ENCODE measurements at places on chromosomes 11 and 22. TPM values are rescaled to one million over a fixed set of nuclear protein-coding genes. Genes with fewer than 3 reads are reported as not detected.

- DNase-seq, result no peak
Measured at GRCh38 chr11:79487412-79487811, 46.6 kb upstream of the TENM4 start.

Gene HTR3B
- not detected for total RNA-seq

- no peak for DNase-seq
Measured at GRCh38 chr11:103842191-103842590, 194.2 kb upstream of the DDI1 start.

DNA sequence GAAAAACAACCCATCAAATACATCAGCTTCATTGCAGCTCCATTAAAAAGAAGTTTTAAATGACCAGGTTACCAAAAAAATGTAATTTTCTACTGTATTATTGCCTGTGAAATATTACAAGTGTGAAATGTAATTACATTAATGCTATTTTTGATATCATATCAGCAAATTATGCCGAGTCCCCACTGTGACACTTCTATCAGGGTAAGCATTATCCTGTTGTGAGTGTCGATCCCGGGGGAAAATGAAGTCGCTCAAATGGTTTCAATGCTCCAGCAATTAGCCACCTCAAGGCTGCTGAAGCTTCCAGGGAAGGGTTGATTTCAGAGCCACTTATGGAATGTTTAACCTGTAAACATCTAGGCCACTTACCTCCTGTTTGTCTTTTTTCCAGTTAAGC is 70.4 kb downstream of the RCN1 start:
- DNase-seq, result no peak

- no peak for DNase-seq
Measured at GRCh38 chr22:23114721-23115020, 27.1 kb downstream of the RSPH14 start.

Gene MPPED1
- not detected for total RNA-seq

- DNase-seq, result no peak
Measured at GRCh38 chr22:50153756-50154140, 16.8 kb upstream of the PANX2 start.

Gene CPSF7
- 69.8 TPM for total RNA-seq

Data from lower lobe of right lung (tissue), 2 donors.